Dermis blood vessel endothelial cell (primary cell): ENCODE measurements at places on chromosomes 3 and 15.
A peak's percentile ranks its signal among the peaks of the same experiment; 100 is the strongest.

DNA sequence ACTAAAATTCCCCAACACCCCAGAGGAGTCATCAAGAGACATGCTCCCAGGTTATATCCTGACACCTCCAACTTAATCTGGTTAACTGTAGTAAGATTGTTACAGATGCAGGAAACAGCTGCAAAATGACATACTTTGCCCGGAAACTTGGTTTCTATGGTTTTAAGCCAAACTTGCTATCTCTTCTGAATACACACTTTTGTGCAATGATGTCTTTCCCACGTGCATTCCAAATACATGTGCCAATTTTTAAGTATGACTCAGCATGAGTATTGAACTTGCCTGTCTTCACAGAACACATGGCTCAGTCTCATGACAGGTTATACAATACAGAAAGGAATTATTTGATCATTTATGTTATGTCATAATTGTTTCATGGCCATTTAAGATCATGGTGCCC, 207.0 kb upstream of the DCBLD2 start:
- peak; percentile 98 for DNase-seq

- peak; percentile 55 for DNase-seq
Measured at GRCh38 chr15:96333131-96334016, 2.9 kb downstream of the NR2F2 start.

- DNase-seq = no peak
Measured at GRCh38 chr3:118675305-118675704, 359.3 kb downstream of the IGSF11 start.

DNA sequence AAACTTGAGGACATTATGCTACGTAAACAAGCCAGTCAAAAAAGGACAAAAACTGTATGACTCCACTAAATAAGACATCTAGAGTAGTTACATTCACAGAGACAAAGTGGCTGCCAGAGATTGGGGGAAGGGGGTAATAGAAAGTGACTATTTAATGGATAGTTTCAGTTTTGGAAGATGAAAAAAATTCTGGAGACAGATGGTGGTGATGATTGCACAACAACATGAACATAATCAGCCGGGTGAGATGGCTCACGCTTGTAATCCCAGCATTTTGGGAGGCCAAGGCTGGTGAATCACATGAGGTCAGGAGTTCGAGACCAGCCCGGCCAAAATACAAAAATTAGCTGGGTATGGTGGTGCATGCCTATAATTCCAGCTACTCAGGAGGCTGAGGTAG, 40.6 kb downstream of the DPP8 start:
- DNase-seq = no peak

- no peak for DNase-seq
Measured at GRCh38 chr15:69939513-69940440, 157.9 kb downstream of the TLE3 start.

DNA sequence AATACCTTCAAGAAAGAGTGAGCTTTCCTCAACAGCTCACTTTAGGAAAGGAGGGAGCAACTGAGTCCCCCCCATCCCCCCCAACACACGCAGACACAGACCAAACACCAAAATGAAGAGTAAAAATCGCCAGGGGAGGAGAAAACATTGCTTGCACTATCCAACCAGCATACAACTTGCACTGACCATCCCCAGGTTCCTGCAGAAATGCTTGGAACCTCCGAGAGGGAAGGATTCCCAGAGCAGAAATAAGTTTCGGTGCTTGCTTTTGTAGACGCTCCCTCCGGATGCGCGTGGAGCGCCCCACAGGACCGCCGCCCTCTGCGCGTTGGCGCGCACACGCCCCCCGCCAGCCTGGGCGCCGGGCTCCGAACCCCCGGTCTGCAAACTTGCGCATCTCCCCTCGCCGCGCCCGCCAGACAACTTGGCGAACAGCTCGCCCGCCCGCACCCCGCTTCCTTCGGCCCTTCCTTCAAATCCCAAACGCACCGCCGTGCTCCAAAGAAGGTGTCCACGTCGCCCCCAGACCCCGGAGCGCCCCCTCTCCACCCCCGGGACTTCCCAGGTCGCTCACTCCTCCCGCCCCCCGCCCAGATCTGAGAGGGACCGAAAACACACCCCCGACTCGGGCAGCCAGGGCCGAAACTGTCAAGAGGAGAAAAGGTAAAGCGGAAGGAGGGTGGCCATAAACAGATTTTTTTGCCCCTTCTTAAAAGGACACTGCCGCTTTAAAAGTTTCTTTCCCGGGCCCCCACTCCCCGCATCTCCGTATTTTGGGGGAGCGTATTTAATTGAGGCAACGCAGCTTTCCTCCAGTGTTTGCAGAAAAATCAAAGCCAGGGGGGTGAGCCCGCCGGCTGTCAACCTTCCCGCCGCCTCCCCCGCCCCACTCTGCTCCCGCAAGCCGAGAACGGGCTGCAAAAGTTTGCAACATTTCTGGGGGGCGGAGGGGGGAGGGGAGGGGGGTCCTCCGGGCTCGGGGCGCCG, 859 bp downstream of the RORA start:
- peak; percentile 17 for DNase-seq

DNA sequence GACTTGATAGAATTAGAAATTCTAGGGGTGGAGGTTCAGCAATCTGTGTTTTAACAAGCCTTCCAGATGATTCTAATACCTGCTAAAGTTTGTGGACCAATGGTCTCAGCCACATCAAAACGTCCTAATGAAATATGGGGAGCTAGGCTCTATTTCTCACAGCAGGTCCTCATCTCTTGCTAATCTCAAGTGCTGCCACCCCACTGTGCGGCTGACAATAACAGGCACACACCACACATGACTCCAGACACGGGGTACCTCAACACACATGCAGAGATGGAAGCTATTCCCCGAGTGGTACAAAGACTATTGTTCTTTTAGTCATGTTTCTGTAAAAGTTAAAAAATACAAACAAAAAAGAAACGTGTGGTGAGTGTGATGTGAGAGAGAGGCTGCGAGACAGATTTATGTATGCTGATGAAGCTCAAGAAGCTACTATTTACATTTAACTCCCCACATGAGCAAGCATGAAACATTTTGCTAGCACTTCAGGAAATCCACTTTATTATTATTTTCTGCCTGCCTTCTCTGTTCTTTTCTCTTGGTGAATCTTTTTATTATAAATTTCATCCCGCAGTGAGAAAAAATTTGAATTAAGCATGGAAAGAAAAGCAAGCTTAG, 405.6 kb downstream of the MAGI1 start:
- DNase-seq = no peak

- DNase-seq = no peak
Measured at GRCh38 chr15:70270752-70271111, 173.0 kb upstream of the TLE3 start.

GRCh38 chr3:32662647-32663046, 22.3 kb upstream of the CNOT10 start:
- no peak for DNase-seq

DNA sequence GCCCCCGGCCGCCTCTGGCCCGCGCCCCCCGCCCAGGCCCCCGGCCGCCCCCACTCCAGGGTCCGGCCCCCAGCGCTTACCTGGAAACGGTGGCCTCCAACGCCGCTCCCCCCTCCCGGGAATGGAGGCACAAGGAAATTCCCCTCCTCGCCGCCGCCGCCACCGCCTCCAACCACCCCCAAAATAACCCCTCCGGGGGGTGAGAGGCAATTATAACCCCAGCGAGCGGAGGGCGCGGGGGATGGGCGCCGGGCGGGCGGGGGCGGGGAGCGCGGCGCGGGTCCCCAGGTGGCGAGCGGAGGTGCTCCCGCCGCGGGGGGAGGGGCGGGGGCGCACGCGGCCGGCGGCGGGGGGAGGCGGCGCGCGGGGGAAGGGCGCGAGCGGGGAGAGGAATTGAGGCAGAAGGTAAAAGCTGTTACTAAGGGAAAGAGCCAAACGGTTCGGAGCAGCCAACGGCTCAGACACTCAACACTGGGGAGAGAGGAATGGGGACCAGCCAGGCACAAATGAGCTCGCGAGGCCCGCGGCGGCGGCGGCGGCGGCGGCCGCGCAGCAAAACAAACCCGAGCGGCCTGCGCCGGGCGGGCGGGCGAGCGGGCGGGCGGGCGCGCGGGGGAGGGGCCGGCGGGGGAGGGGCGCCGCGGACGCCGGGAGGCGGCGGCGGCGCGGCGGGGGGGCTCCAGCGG, at the start of gene TBL1XR1:
Gene TBL1XR1 (minus strand): TSS at position 442 of the 686 bp plus-strand sequence. CDS start 132,505 bp downstream, outside the sequence.
- peak; percentile 96 for DNase-seq

DNA sequence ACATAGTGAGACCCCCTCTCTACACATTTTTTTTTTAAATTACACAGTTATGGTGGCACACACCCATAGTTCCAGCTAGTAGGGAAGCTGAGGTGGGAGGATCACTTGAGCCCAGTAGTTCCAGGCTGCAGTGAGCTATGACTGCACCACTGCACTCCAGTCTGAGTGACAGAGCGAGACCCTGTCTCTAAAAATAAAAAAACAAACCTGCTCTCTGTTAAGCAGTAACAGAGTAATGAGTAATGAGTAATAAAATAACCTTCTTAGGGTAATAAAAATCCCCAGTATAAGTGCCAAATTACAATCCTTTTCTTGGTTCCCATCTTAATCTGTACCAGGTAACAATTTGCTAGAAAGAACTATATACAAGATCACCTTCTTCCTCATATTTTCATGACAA, 65.9 kb upstream of the PLXND1 start:
- no peak for DNase-seq
